NCI-H2081 (cell line): ENCODE measurements at places on chromosomes 6 and 20.
A peak's percentile ranks its signal among the peaks of the same experiment; 100 is the strongest.

DNA sequence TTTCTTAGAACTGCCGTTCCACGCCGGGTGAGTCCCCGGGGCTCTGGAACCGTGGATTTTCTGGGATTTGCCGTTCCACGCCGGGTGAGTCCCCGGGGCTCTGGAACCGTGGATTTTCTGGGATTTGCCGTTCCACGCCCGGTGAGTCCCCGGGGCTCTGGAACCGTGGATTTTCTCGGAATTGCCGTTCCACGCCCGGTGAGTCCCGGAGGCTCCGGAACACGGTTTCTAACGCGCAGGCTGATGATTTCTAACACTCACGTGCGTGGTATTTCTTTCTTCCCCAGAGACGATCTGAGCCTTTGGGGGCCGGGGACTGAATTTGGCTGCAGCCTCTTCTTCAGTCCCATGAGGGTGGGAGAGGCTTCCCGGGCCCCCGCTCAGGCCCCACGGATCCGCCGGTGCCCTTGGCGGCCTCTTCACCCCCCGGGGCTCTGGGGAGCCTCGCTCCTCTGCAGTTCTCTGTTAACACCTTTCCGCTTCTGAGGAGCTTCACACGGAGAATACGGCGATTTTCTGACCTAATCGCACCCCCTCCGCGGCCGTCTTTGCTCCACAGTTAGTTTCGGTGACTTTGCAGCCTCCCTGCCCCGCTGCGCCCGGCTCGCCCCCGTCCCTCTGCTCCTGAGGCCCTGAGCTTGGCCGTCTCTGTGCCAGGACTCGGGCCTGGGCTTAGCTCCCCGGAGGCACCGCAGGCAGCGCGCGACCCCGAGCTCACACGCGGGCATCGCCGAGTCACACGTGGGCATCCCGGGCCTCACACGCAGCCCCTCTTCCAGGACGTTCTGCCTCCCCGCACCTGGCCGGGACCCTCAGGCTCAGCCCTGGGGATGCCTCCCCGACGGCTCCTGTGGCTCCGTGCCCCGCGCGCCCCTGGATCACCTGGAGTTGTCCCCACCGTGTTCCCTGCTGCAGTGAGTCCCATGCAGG, 7.2 kb upstream of the KIF25 start:
- DNase-seq: no peak

GRCh38 chr6:17536586-17536985, 63.5 kb upstream of the FAM8A1 start:
- no peak for DNase-seq

GRCh38 chr6:139291813-139292619, at the start of gene TXLNB:
TXLNB (minus strand) TSS chr6:139291998; CDS start chr6:139288899, 3,099 bp downstream.
- DNase-seq: peak; percentile 80

GRCh38 chr20:45346291-45346718, 1.9 kb downstream of the SDC4 start:
- DNase-seq: no peak

GRCh38 chr6:47853766-47854165, 71.9 kb downstream of the OPN5 start:
- DNase-seq: no peak

DNA sequence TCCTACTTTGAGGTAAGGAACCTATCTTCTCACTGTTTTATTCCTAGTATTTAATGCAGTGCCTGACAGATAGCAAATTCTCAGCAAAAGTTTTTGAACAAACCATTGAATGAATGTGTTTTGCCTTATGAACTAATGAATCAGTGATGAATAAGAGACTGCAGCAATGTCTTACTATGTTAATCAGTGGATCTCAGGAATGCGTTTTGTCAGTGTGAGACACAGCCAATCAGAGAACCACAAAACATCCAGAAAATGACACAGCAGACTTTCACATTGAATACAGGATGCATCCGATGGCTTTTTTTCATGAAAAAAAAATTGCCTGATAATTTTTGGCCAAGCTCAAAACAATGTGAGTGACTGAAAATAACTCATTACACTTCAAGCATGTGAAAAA, 270.5 kb downstream of the BMP2 start:
- no peak for DNase-seq

DNA sequence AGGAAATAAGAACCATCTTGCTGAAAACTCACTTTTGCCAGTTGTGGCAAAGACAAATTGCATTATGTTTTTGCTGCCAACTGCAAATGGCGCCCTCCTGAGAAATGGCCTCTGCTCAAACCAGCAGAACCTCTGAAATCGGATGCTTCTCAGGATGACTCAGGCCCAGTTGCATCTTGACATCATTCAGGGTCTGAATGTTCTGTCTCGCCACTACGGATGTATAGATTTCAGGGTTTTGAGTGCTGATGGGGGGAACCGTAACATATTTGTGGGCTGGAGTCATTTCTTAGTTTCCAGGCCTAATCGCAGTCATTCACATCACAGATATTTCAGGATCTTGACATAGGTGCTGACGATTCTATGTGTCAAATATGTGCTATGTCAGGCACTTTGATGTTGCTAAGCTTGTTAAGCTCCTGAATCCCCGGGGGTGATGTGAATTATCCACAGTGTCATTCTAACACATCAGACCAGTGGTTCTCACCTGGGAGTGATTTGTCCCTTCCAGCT, 207.1 kb downstream of the NFATC2 start:
- DNase-seq: no peak
